Activated CD4-positive, alpha-beta T cell treated with anti-CD3 and anti-CD28 coated beads, Interleukin-2, Interleukin-4, amounts not matched to agents 100 ng/mL and 50 ng/mL, durations not matched to agents 16 hours and 8 hours (primary cell): ENCODE measurements at places on chromosomes 2 and 18.
A peak's percentile ranks its signal among the peaks of the same experiment; 100 is the strongest.

DNA sequence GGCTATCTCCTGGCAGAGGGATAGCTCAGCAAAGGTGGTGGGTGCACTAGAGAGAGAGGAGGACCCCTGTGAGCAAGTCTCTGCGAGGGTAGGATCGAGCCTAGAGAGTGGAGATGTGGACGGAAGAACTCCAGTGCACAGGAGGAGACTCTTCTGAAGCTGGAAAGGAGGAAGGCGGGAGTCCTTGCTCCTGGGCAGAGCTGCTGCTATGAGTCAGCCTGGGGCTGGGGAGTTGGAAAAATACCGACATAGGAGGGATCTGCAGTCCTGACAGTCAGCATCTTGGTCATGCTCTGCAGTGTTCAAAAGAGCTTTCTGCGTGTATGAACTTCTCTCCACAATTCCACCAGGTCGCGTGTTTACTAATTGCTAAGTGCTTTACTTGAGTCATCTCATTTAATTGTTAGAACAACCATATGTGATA, 233.8 kb downstream of the LDLRAD4 start:
- DNase-seq, result no peak

DNA sequence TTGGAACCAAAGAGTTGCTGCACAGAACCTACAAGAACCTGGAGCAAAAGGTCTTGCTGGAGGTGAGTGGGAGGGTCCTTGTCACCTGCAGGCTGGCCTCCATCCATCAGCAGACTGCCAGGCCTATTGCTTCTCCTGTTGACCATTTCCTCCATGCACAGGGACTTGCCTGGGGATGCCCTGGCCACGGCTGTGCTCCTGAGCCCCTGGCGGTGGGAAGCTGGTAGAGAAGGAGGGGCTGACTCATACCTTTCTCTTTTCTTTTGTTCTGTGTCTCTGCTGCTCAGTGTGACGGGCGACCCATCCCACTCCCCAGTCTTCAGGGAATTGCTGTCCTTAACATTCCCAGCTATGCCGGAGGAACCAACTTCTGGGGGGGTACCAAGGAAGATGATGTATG, 102.6 kb downstream of the DGKD start:
- no peak for DNase-seq

DNA sequence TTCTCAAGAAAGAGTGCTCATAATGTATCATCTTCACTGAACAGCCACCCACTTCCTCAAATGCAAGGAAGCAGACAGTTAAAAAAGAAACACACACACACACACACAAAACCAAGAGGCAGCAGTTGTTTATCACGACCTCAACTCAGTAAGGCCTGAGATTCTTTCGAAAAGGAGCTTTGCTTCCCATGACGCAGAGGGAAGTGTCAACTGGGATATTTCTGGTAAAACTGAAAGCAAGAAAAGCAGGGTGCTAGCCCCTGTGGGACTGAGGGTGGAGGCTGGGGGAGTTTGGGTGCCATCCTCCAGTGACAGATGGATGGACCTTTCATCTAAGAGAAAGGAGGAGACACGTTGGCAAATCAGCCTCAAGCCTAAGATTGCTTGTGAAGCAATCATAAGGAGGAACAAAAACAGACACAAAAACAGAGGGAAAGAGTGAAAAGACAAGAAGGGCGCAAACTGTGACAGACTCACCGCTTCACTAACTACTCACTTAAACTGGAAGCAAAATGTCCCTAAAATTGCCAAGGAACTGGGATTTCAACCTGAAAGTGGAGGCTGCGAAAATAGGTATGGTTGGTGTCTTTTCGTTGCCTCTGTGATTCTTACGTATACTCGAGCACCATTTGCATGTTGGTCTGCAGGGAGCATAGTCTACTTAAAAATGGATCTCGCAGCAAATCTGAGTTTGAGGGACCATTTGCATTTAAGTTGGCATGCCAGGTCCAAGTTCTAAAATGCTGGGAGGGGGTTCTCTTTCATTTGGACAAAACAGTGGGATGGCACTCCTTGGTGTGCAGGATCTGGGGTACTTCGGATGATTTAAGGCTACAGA, at the start of gene ARHGAP25:
Gene ARHGAP25 (plus strand): TSS at position 124 of the 838 bp plus-strand sequence. CDS start 389 bp downstream, at position 513.
- peak; percentile 88 for DNase-seq

- no peak for DNase-seq
Observed at GRCh38 chr2:232532419-232532818, 6.5 kb downstream of the CHRND start.

GRCh38 chr18:57762686-57763085, 40.4 kb downstream of the ATP8B1 start:
- no peak for DNase-seq

DNA sequence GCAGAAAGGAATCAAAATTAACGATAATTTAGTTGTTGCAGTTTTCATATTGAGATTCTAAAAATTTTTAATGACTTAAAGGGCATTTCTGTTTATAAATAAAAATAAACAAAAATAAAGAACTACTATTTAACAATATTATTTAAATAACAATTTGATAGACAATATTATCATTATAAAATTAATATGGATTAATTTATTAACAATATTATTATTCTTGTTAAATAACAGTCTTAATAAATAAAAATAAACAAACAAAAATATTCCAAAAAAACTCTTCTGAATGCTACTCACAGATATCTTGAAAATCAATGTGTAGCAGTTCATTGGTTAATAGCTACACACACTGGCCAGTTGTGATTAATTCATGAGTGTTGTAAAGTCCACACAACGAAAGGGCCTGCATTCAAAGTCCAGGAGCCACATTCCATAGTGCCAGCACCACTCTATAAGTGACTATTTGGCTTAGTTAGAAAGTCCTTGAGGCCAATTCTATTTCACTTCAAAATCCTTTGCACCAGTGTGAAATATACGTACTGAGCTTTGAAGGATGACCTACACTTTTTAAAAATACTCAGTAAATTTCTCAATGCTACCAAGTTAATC, 117.1 kb downstream of the ZNF521 start:
- no peak for DNase-seq

DNA sequence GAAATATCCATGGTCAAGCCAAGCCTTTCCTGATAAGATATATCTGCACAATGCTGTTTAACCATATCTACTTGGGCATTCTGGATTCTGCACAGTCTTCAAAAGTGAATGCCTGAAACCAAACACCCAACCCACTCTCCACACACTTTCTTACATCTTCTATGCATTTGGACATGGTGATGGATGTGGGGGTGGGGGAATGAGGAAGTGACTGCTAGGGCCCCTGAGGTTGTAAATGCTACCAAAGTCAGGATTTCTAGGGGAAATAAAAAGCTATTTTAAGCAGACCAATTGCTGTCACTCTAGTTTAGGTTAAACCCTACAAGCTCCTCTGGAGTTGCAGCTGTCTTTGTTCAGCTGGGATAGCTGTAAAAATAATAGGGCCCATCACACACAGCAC, 26.7 kb upstream of the TGFA start:
- DNase-seq, result no peak

GRCh38 chr2:224691563-224691962, 24.6 kb downstream of the CCDC195 start:
- DNase-seq, result no peak

DNA sequence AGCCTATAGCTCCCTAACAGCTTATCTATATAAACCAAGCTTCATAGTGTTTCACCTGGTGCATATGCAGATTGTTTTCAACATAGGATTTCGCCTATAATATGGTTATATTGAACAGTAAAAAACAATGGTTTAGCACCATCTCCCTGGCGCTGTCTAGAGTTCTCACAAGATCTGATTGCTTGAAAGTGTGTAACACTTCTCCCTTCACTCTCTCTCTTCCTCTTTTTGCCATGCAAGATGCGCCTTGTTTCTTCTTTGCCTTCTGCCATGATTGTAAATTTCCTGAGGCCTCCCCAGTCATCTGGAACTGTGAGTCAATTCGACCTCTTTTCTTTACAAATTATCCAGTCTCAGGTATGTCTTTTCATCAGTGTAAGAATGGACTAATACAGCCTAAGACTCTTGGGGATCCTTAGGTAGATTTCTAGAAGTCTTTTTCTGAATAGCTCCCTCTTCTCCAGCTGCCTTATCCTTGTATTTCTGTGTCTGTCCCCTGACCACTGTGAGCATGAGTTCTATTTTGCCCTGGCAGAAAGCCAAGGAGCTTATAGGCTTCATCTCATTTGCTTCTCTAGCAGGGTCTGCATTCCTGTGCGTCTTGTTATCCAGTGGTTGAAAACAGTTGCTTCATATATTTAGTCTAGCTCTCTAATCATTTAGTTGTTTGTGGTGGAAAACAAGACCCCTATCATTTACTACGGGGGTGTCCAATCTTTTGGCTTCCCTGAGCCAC, 401.6 kb downstream of the GPD2 start:
- no peak for DNase-seq

DNA sequence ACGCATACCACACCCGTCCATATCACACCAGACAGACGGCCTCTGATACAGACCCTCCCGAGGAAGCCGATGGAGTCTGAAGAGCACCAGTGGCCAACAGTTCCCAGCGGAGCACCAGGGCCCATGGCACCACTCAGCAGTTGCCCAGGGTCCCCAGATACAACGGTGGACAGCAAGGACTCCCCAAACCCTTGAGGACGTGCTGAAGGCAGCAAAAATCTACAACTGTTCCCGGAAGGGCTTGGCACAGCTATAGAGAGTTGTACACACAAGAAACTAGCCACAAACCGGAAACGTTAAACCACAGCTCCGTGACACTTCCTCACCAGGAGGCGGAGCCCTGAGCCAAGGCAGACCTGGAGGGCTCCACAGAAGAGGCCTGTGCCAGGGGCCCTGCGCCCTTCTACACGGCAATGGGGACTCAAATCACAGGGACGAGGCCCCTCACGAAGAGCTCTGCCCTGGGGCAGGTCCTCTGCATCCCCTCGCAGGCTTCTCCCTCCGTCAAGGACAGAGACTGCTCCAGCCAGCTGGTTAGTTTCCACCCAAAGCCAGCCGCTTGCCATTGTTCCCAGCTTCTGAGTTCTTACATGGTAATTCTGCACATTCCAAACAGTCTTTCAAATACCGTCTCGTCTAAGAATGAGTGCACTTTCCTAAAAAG, 133.4 kb downstream of the HDAC4 start:
- peak; percentile 95 for DNase-seq

DNA sequence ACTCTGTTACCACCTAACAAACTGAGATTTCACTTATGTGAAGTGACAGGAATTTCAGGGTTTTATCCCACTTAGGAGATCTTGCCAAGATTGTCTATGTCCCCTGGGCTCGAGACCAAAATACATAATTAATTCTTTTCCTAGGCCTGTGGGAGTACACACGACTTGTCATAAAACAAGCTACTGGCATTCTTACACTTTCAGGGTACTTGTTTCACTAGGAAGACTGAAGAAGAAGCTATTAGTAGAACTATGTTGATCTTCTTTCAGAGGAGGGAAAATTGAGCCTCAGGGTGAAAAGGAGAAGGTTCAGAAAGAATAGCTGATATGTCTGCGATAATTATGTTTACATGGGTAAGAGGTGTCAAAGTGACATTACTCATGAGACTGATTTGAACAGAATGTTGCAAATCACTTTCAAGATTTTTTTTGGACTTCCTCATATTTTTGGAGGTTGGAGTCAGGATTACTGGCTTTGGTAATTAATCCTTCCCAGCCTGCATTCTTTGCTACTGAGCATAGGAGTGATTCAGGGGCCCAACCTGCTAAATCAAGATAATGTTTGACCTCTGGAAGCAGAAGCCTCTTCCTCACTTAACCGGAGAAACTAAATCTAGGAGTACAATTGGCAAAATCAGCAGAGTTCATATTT, 240.0 kb upstream of the NT5C1B start:
- DNase-seq, result no peak

DNA sequence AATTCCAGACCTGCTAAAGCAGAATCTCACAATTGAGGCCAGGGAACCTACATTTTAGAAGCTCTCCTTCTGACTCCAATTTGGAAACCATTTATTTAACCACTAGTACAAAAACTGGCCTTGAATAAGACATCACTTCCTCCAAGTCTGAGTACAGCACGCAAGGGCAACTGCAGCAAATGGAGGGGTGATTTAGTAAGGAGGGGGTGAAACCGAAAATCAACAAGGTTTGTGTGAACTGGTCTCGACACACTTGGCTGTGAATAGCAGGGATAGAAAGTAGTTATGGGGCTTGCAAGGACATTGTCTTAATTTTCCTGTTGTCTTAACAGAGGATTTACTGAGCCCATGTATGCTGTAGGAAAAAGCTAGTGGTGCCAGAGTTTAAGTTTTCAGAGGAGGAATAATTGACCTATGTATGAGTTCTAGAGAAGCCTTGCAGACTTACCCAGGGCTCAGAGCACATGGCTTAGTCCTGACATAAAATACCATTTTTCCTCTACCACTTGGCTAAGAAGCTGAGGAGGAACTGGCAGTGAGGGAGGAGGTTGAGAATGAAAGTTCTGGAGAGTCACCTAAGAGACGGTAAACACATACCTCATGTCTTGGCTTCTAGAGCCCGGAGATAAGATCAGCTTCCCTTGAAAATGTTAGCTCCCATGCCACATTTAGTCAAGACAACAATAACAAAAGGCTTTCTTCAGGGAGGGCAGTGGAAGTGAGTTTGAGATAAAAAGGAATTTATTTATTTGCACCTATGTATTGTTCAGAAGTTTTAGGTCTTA, 114.8 kb downstream of the SMAD2 start:
- DNase-seq, result no peak

DNA sequence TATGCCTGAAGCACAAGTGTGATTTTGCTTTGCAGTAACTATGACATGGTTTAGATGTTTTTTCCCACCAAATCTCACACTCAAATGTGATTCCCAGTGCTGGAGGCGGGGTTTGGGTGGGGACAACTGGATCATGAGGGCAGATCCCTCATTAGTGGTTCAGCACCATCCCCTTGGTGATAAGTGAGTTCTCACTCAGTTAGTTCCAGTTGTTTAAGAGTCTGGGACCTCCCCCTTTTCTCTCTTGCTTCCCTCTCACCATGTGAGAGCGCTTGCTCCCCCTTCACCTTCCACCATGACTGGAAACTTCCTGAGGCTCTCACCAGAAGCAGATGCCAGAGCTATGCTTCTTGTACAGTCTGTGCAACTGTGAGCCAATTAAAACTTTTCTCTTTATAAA, 102.9 kb downstream of the NBAS start:
- no peak for DNase-seq

GRCh38 chr2:83172841-83173240, 1286.2 kb downstream of the SUCLG1 start:
- DNase-seq, result no peak

DNA sequence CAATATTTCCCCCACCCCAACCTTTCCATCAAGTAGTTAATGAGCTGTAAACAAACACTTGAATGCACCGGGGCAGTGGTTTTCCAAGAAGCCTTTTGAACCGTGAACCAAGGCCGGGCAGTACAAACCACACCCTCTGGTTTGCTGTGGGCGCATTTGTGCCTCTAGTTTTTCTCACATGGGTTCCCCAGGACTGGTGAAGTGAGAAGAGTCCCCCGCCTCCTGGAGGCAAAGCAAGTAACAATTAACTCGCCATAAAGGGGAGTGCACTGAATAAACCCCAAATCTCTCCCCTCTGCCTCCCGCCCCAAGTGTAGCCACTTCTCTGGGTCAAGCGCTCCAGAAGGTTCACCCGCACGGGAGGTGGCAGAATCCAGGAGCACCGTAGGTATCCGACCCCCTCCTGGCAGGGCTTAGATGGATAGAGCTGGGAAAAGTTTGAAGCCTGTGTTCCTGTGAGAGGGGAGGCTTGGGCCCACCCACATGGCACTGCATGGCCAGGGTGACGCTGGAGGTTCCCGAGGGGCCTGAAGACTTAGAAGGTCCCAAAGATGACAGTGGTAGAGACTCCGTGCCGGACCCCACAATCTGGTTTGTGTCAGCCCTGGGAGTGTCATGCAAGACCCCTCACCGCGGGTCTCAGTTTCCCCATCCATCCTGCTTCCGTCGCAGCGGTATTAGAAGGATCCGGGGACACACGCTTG, 182.2 kb downstream of the SMAD2 start:
- no peak for DNase-seq

GRCh38 chr2:18883616-18884456, 294.5 kb upstream of the NT5C1B start:
- no peak for DNase-seq
